ENCODE measurements at places on chromosomes 7 and 10. TPM values are rescaled to one million over a fixed set of nuclear protein-coding genes. Genes with fewer than 3 reads are reported as not detected.

Gene SYT15B
- total RNA-seq = under 0.01 TPM

DNA sequence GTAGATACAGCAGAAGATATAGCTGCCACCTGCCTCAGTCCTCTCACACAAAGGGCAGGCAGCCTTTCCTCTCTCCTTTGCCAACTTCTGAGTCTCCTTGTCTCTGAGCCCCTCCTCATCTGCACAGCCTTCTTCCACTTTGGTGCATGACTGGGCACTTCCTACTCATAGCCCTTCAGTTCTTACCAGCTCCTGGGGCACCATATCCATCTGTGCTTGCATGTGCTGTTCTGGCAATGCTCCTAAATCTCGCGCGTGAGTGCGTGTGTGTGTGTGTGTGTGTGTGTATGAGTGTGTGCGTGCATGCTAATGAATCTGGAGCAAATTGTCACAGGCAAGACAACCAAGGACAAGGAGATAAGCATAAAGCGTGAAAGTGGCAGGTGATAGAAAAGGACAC is 1271.6 kb upstream of the SORCS1 start:
- DNase-seq = no peak

GRCh38 chr10:36721871-36722270 is 403.5 kb upstream of the ANKRD30A start:
- no peak for DNase-seq

Gene SLC26A5
- total RNA-seq = not detected

Data from LHCN-M2 (cell line).